ENCODE measurements at places on chromosomes 6 and 20. TPM values are rescaled to one million over a fixed set of nuclear protein-coding genes. Genes with fewer than 3 reads are reported as not detected.

Gene LY6G5C
- 2.4 TPM for polyA plus RNA-seq

Gene SPDEF
- 0.16 TPM for polyA plus RNA-seq

Gene HLA-DRA
- 79.2 TPM for polyA plus RNA-seq

Gene CST11
- polyA plus RNA-seq = not detected

Gene COL9A3
- polyA plus RNA-seq = 29.5 TPM

Gene TGM3
- 0.98 TPM for polyA plus RNA-seq

Gene CRIP3
- 9.5 TPM for polyA plus RNA-seq

Gene TNXB
- polyA plus RNA-seq = 4.9 TPM

Gene PI16
- 1.1 TPM for polyA plus RNA-seq

Gene ZNF165
- 3.9 TPM for polyA plus RNA-seq

Gene BCKDHB
- 36.4 TPM for polyA plus RNA-seq

Gene HLA-DOA
- polyA plus RNA-seq = 5.3 TPM

Gene AGER
- polyA plus RNA-seq = 13.3 TPM

- no peak for DNase-seq
Measured at GRCh38 chr6:151689499-151690201, 117.8 kb upstream of the ESR1 start.

DNA sequence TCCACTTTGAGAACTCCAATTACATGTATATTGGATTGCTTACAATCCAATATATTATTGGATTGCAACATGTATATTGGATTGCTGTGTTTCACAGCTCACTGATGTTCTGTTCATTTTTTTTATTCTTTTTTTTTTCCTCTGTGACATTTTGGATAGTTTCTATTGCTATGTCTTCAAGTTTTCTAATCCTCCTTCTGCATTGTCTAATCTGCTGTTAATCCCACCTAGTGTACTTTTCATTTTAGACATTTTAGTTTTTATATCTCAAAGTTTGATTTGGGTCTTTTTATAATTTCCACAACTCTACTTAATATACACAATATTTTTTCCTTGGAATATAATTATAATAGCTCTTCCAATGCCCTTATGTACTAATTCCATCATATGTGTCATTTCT is 34.5 kb downstream of the CNBD2 start:
- DNase-seq = no peak

DNA sequence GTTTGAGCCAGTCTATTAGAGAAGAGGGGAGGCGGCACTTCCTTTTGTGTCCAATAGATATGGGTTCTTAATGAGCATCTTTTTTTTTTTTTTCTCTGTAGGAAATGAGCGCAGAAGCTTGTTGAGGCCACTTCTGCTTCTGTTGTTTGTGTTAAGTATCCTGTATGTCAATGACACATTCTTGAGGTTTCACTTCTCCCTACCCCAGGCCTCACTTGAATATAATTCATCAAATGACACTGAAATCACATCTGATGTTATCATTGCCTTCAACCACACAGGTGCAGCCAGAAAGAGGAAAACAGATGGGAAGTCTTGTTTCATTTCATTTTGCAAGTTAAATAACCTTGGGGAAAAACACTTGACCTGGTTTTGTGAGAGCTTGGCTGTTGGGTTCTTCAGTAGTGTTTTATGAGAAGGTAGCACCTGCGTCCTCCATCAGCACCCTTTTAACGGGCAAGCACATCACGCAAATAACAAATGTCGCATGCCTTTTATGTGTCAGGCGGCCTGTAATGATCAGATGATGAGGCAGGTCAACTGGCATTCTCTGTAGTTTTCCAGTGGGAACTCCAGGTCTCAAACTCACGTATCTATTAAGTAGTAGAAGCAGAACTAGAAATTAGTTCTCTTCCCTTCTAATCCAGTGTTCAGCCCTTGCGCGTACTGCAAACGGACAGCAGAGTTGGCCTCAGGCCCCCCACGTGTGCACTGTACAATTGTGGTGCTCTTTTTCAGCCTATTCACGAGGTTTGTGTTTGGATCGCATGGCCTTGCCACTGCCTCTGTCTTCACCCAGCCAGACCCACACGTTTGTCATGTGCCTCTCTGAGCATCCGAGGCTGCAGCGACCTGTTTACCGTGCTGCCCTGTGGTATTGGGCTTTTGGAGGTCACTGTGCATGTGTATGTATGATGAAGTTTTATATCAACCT is 23.5 kb downstream of the PLEKHG1 start:
- DNase-seq = no peak

DNA sequence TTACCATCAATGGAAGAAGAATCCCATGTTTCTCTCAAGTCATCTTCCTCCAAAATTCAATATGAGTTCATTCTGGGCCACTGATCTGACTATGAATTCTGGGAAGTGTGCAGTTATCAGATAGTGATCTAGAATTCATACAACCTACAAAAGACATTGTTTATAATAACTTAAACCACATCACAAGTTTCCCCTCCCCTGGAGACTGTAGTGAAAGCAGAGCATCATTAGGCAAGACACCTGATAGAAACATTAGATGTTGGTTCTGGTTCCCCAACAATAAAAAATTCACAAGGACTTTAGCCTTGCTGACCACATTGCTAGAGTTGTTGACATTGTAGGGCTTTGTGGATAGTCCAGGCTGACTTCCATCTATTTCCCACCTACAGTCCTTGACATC is 506.4 kb upstream of the JAG1 start:
- DNase-seq = no peak

DNA sequence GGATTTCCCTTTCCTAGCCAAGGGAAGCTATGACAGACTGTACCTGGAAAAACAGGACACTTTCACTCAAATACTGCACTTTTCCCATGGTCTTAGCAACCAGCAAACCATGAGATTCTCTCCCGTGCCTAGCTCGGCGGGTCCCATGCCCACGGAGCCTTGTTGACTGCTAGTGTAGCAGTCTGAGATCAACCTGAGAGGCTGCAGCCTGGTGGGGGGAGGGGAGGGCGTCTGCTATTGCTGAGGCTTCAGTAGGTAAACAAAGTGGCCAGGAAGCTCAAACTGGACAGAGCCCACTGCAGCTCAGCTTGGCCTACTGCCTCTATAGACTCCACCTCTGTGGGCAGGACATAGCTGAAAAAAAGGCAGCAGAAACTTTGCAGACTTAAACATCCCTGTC is 61.8 kb downstream of the EPM2A start:
- no peak for DNase-seq

GRCh38 chr20:13870170-13870748 is 85.4 kb downstream of the NDUFAF5 start:
- no peak for DNase-seq

- DNase-seq = no peak
Measured at GRCh38 chr6:17930321-17930993, 57.0 kb downstream of the KIF13A start.

DNA sequence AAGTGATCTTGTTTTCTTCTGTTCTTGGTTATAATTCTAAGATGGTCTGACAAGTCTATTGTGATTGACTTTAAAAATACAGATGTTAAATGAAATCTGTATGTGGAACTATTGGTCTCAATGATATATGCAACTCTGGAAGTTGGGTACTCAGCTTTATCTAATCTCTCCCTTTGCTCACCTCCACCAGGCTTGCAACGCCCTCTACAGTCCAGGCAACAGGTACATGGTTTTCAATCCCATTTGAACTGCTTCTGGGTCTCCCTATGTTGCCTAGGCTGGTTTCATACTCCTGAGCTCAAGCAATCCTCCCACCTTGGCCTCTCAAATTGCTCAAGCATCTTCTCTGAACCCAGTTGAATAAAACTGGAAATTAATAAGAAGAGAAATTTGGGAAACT is 25.6 kb upstream of the HLA-DQB1 start:
- DNase-seq = no peak

DNA sequence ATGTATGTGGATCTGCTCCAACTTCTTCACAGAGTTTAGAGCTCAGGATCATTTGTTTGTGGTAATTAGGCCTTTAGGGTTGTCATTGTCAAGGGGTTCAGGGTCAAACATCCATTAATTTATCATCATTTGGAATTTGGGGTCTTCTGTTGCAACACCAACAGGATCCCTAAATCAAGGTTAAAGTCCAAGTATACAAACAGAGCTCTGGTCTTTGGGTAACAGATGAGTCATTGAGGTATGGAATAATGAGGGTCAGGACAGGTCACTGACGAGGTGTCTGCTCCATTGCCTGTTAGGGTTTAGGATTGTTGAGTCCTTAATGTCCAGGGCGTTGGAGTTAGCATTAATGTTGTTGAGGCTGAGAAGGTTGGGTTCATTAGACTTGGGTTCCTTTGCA is 47.6 kb downstream of the PRND start:
- no peak for DNase-seq

GRCh38 chr6:43471399-43471798 is 6.0 kb upstream of the TJAP1 start:
- no peak for DNase-seq

- DNase-seq = no peak
Measured at GRCh38 chr6:159193923-159194322, 24.7 kb downstream of the FNDC1 start.

- no peak for DNase-seq
Measured at GRCh38 chr6:80151635-80152034, 45.2 kb downstream of the BCKDHB start.

GRCh38 chr6:6643398-6643797 is 54.9 kb downstream of the LY86 start:
- no peak for DNase-seq

GRCh38 chr20:20820785-20821483 is 108.5 kb upstream of the RALGAPA2 start:
- DNase-seq = no peak

DNA sequence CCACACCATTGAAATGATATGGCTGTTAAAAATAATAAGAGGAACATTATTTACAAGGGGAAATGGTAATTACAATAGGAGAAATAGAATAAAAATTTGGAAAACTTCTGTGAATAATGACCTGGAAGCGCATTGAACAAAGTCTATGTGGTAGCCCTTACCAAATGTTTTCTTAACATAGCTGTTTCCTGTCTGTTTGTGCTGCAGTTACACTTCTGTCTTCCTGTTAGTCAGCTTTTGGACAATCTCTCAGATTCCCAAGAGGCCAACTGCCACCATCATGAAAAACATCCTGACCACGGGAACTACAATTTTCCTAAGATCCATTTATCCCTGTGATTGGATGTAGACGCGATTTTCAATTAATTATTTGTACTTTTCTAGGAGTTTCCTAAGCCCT is 754.4 kb upstream of the MARCKS start:
- no peak for DNase-seq

DNA sequence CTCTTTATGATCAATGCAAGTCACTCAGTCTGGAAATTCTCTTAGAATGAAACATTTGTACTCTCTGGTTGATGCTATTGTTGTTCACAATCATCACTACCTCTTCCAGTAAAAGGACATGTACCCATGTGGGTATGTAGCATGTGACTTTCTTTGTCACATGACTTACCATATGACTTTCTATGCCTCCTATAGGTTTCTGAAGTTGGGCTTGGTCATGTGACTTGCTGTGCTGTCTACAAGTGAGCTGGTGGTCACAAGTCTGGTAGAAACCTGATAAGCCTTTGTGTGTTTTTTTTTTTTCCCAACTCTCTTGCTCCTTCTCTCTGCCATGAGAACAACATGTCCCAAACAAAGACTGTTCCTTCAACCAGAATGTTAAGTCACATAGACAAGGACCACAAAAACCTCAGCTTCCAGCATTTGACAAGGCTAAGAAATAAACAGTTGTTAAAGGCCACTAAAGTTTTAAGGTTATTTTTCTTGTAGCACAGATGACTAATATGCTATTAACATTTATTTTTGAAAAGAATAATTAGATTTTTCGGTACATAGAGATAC is 379.2 kb upstream of the SLC35B3 start:
- DNase-seq = no peak

- no peak for DNase-seq
Measured at GRCh38 chr6:112899541-112899940, 552.4 kb downstream of the RFPL4B start.

DNA sequence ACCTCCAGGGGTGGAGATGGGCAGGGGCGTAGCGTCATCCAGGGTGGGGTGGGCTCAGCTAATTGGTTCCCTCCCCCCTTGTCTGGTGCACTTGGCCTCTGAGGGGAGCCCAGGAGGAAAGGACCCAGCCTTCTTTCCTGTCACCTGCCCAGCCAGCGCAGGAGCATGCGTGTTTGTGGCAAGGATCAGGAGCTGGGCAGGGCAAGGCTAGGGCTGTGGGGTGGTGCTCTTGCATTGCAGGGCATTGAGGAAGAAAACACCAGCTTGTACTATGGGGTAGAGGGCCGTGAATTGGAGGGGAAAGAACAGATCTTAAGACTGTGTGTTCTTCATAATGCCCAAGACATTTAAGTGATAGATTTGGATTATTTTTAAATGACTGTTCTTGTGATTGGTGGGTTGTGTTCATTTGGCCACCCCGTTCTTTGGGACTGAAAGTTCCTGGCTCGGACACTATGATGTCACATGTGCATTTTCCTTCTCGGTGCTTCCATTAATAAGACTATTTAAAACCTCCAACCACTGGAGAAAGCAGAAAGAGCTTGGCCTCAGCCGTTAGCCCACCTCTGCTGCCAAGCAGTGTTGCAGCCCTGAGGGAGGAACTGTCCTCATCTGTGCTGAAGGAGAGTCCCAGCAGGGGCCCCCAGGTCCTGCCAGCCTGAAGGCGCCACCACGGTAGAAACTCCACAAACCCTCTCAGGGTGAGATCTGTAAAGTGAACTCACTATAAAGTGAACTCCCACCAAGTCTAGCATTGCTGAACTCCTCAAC is 136.2 kb upstream of the INSM1 start:
- no peak for DNase-seq

DNA sequence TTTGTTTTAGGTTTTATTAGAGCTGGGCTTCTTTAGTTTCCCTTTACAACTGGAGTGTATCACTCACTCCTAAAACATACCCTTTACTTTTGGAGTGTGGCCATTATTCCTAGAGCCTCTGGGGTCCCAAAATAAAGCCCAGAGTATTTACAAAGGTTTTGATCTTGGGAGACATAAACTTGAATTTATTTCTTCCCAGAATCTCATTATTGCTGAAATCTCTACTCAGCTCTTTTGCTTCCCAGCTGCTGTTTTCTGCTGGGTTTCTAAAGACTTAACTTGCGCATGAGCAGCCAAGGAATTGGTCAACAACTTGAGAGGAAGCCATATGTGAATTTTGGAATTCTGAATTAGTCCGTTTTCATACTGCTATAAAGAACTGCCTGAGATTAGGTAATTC is 94.5 kb upstream of the NRSN1 start:
- no peak for DNase-seq

- no peak for DNase-seq
Measured at GRCh38 chr6:125173341-125174095, 19.9 kb downstream of the TPD52L1 start.

DNA sequence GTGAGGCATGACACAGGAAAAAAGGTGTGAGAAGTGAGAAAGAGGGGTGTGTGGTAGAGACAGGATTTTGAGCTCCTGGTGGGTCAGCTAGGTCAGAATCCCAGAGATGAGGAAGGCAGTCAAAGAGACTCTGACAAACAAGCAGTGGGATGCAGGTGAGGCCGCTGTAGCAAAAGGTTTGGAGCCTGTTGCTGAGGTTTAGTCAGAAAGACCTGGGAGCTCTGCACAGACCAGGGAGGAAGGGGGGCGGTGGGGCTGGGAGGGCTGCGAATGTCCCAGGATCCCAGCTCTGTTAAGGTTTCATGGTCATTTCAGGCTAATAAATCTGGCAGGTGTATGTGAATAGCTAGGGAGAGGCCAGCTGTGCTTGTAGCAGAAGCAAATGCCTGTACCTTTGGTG is 373.9 kb upstream of the SYNCRIP start:
- DNase-seq = no peak

GRCh38 chr6:144423167-144423566 is 138.0 kb downstream of the UTRN start:
- DNase-seq = no peak
